ENCODE measurements at places on chromosomes 2 and 18.

DNA sequence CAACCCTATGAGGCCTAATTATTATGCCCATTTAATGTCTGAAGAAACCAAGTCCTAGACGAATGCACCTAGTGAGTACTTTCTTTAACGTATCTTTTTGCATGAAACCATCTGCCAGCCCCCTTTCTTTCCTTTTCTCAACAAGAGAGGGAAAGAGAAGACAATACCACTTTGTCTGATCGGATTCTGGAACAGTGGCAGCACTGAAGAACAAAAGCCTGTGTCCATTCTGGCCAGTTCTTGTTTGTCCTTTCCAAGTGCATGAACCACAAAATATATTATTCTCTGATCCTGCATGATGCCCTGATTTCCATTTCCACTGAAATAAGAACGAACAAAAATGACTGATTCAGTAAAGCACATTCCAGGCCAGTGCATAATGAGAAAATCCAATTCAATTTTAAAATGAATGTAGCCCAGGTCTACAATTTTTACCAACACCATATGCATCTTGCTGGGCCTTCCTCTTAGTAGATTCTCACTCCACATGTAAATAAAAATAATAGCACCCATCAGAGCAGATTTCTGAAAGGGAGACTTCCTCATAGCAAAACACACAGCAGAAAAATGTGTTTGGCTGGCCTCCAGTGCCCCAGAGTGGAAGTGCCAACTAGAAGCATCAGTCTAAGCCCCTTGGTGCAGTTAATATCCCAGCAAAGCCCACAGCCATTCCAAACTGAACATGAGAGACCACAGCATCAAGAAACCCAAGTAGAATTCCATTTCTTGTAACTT lies 422.6 kb upstream of the ID2 start:
- DNase-seq = no peak

DNA sequence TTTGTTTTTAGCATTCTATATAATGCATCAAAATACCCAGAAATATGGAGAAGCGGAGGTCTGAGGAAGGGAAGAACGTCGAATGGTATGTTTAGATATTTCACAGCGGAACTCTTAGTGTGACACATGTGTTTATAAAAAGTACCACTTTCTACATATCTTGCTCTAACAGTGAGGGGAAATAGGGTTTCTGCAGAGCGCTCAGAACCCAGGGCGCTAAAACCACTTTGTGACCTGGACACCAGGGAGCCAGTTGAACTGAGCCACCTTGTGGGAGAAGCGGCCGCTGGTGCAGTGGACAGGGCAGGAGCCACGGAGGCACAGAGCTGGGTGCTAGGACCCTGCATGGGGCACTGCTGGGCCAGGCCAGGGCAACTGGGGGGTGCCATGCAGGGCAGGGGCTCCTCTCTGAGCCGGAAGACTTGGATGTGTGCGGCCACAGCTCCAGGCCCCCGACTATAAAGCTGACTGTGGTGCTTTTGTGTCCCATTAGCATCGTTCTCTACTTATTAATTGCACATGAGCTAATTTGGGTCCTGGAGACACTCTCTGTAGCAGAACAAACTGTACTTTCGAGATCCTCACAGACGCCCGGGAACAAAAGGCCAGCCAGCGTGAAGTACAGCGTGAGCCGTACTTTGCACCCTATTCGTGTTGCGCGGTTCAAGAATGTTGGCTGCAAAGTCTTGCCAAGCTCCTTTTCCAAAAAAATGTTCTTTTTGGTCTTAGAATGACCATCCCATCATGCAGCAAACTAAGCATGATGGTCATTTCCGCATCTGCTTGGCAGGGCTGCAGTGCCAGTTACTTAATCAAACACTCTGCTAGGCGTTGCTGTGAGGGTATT lies 151.9 kb upstream of the ALKAL2 start:
- DNase-seq = no peak

DNA sequence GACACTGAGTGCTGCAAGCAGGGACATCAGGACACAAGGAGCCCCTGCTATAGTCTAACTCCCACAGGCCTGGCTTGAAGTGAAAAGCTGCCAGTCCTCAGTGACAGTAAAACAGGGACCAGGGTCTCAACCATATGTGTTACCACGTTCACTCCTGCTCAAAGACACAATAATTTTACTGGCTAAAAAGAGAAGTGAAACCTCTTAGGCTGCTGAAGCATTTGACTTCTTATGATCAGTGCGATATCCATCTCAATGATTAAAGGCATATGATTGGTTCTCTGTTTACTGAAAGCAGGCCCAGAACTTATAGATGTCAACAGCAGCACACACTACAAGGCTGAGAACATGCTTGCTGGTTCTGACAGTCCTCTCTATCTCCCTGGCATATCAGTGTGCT lies 129.8 kb upstream of the LMAN1 start:
- DNase-seq = no peak

- no peak for DNase-seq
Observed at GRCh38 chr18:79542876-79543750, 136.5 kb upstream of the CTDP1 start.

GRCh38 chr2:174334278-174334715 lies 457 bp upstream of the SP9 start:
- DNase-seq = no peak

GRCh38 chr2:44135296-44135695 lies 33.4 kb upstream of the PPM1B start:
- DNase-seq = no peak

DNA sequence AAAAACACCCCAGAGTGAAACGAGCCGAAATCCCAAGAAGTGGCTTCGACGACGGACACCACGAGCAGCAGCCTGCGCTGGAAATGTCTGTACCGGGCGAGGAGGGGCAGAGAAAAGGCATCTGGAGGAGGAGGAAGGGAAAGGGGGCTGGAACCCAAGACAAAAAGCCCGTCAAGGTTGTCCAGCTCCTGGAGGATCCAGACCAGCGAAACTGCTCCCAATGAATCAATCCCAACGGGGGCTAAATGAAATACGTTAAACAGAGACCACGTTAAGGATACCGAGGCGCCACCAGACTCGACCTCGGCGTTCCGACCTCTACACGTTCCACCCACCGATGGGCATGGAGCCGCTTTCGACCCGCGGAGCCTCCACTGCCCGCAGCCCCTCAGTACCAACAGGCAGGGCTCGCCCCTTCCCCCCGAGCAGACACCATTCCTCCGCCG lies 400 bp downstream of the CCDC88A start:
- no peak for DNase-seq

- no peak for DNase-seq
Observed at GRCh38 chr2:178286636-178287035, 92.3 kb downstream of the OSBPL6 start.

DNA sequence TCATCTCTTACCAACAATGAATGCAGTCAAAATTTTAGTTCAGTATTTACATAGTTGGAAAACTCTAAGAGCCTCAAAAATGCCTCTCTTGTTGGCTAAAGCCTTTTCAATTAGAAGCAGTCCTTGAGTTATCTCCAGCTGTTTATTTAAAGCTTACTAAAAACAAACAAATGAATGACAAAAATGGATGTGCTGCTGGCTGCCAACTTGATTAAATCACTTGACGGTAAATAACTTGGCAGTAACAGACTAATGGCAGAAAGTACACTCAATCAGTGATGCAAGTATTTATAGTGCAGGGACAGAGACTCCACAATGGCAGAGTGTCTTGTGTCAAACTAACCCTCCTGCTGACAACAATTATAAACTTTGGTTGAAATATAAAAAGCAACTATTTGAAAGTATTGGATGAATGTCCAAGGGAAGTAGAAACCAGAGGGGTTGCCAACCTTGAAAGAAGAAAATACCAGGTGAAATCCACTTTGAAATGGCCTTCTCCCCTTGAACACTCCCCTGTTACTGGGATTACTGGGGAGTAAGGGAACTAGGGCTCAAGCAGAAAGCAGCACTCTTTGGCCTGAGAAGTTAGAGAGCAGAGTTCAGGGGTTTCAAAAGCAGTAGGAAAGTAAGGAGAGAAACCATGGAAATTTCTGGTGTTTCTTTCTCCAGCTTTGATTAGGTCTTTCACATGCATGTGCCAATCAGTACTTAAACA lies 245.2 kb upstream of the SPHKAP start:
- DNase-seq = no peak

DNA sequence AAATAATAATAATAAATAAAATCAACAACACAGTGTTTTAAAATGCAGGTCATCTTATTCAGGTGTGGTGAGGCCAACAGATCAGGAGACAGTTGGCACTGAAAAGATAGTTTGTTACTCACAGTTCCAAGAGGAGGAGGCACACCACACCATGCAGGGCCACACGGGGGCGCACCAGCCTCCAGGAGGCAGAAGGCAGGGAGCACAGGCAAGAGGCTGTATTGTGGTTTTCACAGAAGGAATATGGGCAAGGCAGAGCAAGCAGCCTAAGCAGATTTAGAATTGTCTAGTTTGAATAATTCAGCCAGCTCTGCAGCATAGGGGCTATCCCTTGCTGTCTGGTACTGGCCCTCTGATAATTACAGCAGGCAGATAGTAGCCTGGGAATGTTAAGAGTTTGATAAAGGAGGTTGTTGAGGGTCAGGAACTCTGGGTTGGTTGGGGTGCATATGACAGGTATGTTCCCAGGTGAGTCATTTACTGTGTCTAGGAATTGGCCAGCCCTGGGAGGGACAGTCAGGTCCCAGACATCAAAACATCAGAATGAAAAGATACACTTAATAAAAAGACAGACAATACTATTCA lies 31.3 kb downstream of the KIAA2012 start:
- peak; percentile 23 for DNase-seq

- DNase-seq = no peak
Observed at GRCh38 chr18:79950515-79951341, 725 bp downstream of the SLC66A2 start.

GRCh38 chr2:188610050-188610444 lies 318.4 kb downstream of the GULP1 start:
- DNase-seq = no peak

DNA sequence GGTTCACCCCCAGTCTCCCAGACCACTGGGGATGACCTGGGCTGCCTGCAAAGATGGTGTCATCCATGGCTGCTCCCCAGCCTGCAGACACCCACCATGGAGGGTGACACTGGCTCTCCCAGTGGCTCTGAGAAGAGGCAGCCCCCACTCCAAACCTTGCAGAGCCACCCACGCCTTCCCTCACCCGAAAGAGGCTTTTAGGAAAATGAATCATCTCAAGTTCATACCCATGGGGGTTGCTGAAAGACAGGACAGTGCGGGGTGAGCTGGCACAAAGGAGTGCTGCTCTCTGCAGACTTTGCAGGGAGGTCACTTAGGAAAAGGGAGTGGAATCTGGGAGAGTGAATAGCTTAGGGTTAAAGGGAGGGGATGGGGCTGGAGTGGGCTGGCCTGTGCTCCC lies 36.4 kb downstream of the MPHOSPH10 start:
- no peak for DNase-seq

DNA sequence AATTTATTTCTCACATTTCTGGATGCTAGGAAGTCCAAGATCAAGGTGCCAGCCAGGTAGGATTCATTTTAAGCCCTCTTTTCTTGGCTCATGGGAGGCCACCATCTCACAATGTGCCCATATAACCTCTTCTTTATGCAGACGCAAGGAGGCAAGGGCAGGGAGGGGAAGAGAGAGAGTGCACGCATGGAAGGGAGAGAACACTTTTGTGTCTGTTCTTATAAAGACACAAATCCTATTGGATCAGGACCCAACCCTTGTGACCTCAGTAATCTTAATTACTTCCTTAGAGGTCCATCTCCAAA lies 32.5 kb downstream of the CMPK2 start:
- no peak for DNase-seq

- no peak for DNase-seq
Observed at GRCh38 chr18:42882122-42882521, 233.4 kb downstream of the RIT2 start.

GRCh38 chr18:1227025-1227424 lies 322.4 kb downstream of the ADCYAP1 start:
- no peak for DNase-seq

GRCh38 chr2:50859110-50859509 lies 172.8 kb downstream of the NRXN1 start:
- no peak for DNase-seq

GRCh38 chr18:54184836-54185235 lies 39.6 kb downstream of the MBD2 start:
- no peak for DNase-seq

GRCh38 chr2:203994735-203995134 lies 58.2 kb downstream of the ICOS start:
- DNase-seq = no peak

- DNase-seq = no peak
Observed at GRCh38 chr2:151670346-151670745, 63.9 kb downstream of the NEB start.

DNA sequence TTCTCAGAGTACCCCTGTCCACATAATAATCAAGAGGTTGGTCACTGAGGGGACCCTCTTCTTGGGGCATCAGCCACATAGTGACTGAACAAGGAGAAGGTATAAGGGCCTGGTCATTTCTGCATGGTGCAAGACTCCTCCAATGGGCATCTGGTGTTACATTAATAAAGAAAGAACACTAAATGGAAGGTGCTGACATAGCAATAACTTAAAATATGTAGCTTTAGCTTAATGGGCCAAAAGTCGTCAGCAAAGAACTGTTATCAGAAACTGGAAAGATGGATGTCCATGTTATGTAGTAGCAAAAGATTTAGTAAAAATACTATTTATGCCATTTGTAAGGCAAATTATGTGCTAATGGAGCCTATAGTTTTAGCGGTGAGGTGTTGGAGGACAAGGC lies 916.5 kb upstream of the SOX11 start:
- DNase-seq = no peak

- no peak for DNase-seq
Observed at GRCh38 chr2:29747786-29748470, 173.5 kb downstream of the ALK start.

DNA sequence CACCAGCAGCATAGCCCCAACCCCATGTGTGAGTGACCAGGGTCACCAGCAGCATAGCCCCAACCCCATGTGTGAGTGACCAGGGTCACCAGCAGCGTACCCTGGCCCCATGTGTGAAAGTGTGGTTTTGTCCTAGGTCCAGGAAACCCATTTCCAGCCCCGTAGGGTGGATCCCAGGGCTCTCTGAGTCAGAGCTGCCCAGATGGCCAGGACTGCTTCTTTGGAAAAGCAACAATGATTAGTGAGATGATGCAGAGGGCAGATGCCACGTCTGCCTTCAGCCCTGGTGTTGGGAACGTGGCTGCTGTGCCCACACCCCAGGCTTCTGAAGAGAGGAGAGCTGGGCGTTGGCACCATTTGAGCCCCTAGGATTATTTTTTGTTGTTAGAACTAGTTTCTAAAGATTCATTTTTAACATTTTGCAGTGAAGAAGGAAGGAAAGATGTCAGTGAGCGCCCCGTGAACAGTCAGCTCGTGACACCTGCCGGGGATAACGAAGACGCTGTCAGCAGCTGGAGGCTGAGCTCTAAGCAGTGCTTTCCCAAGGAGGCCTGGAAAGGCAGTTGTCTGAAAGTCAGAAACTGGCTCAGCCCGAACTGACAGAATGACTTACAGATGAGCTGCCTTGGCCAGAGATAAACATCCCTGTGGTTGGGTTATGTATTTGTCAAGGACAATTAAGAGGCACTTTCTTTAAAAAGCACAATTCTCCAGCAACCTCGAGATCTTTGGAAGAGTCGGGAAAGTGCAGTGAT lies 32.1 kb upstream of the KCNG2 start:
- DNase-seq = no peak

- DNase-seq = no peak
Observed at GRCh38 chr2:222330910-222331309, 32.1 kb upstream of the PAX3 start.

GRCh38 chr18:76429262-76430126 lies 65.5 kb downstream of the ZNF516 start:
- DNase-seq = no peak

GRCh38 chr2:173791502-173791901 lies 173.7 kb downstream of the SP3 start:
- no peak for DNase-seq

GRCh38 chr2:63059793-63060471 lies 9.3 kb downstream of the OTX1 start:
- no peak for DNase-seq

GRCh38 chr2:99543247-99543646 lies 53.4 kb upstream of the REV1 start:
- DNase-seq = no peak

All from stimulated activated CD8-positive, alpha-beta memory T cell treated with anti-CD3 and anti-CD28 coated beads, Interleukin-4, amount 100 ng/mL, for 24 hours (primary cell).